ENCODE measurements at places on chromosomes 6 and 20.

DNA sequence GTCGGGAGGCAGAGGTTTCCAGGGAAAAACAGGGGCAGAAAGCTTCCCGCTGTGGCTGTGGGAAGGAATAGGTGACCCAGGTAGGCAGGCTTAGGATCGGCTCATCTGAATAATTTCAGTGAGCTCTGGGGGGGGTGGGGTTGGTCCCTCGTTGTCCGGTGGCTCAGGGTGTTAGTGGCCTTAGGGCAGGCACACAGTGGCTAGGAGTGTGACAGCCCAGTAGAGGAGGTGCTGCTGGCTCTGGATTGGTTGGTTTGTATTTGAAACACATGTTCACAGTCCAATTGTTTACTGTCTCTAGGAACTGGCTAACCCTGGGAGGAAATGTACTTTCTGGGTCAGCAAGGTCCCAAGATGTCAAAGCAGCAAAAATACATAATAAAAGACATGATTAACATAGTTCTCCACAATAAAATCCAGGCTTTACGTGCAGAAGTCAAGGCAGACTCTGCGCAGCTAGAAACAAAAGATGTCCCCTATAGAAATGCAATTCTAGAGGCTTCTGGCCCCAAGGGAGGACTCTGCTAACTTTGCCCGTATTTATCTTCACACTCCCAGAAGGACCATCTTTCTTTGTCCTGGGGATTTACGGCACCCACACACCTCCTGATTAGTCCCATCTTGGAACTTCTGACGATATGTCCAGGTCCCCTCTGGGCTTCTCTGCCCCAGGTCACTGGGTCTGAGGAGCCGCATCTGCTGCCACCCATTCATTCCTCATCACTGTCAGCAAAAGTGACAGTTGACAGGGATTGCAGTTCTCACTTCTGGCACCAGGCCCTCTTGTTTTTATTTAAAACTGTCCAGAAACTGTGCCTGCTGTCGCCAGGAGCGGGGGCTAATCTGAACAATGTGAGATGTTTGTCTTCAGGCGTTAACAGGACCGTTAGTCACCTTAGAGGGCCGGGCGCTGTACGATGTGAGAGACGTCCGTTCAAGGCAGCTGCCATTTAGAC is 18.7 kb downstream of the MOCS3 start:
- DNase-seq: no peak

GRCh38 chr6:50185006-50185405 is 135.3 kb upstream of the DEFB112 start:
- no peak for DNase-seq

DNA sequence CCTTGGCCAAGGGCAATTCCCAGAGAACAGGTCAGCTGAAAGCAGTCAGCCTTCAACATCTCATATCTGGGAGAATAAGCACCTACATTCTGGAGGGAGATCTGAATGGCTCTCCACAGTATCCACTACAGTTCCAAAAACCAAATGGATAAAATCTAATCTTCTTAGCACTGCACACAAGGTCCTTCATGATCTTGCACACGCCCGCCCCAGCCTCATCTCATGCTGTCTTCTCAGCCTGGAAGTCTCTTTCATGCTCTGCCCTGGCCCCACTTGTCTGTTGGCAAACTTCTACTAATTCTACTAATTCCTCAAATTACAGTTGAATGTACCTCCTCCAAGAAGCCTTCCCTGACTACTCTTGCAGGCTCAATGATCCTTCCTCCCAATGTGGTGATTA is 1.8 kb upstream of the TTBK1 start:
- no peak for DNase-seq

DNA sequence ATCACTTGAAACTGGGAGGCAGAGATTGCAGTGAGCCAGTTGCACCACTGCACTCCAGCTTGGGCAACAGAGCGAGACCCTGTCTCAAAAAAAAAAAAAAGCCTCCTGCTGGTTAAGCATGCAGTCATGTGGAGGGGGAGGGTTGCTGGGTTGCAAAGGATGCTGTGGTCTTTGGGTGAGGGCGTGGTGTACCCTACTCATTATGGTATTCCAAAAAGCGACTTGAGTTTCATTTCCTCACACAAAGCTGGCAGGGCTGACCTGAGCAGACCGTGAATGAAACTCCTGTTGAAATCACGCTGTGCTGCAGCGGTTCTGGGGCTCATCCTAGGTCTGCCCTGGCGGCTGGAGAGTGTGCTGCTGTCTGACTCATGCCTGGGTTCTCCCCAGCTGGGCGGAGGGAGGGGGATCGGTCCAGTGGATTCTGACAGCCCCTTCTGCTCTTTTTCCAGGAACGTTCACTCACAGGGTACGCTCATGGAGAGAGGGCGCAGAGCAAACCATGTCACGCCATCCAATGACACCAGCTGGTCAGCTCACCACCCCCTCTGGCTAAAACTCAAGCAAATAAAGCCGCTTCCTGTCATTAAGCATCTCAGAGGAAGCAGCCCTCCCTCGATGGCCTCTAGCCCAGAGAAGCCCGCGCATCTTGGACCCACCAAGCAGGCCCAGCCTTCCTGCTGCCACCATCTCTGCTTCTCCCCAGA is 166.2 kb downstream of the SCML4 start:
- DNase-seq: peak; percentile 44

- no peak for DNase-seq
Observed at GRCh38 chr6:168699631-168700295, 258.8 kb downstream of the SMOC2 start.

DNA sequence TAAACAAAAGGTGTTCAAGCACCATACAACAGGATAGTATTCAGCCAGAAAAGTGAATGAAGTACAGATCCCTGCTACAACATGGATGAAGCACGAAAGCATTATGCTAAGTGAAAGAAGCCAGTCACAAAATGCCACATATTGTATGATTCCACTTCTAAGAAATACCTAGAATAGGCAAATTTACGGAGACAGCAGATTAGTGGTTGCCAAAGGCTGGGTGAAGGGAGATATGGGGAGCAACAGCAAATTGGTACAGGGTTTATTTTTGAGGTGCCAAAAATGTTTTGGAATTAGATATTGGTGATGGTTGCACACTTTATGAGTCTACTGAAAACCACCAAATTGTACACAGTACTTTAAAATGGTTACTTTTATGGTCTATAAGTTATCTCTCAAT is 23.2 kb downstream of the MAP3K5 start:
- DNase-seq: no peak

- DNase-seq: no peak
Observed at GRCh38 chr20:50547964-50548363, 37.8 kb downstream of the PTPN1 start.

DNA sequence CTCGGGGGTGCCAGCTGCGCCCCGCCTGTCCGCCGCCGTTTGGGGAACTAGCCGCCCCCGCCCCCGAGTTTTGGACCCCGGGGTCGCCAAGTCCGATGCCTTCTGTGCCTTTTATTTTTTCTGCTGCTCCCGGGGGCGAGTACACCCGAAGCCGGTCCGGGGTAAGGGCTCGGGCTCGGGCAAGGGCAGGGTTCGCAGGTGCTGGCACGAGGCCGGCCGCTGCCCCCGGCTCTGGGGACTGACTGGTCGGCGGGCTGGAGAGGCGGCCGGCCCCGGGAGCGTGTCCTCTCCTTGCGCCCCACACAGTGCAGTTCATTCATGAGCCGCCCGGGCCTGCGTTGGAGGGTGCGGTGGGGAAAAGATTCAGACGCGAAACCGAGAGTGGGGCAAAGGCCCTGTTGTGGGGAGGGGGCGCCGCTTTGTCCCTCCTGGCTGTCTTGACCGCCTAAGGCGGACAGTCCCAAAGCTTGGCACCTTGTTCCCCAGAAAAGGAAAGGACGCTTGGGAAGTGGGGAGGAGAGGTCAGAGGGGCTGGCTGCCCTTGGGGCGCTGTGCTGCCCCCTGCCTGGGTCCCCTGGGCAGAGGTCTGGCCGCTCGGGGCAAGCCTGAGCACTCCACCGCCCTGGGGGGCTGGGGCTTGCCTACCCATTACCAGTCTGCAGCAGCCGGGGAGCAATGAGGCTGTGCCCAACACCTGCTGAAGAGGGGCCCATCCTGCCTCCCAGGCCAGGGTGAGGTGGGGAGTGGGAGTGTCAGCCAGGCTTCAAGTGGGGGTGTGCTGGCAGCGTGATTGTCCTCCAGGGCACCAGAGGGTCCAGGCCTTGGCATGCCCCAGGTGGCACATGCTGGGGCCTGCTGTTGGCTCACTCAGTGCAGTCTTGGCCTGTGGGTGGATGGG is 915 bp downstream of the TMEM63B start:
- no peak for DNase-seq

GRCh38 chr6:11718463-11718862 is 60.1 kb downstream of the ADTRP start:
- no peak for DNase-seq

DNA sequence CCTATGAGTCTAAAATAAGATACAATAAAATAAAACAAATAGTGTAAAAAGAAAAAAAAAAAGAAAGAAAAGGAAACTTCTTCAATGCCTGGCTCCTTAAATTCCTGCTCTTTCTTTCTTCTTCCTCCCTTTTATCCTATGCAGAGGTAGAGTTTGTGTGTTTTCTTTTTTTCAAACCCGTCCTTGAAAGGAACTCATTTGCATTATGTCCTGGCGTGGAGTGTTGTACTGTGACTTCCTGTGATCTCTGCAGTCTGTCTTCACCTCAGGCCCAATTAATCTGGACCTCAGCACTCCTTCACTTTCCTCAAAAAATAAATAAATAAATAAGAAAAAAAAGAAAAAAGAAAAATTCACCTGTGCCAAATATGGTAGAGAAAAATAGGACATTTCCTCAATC is 541.9 kb upstream of the SPTLC3 start:
- no peak for DNase-seq

DNA sequence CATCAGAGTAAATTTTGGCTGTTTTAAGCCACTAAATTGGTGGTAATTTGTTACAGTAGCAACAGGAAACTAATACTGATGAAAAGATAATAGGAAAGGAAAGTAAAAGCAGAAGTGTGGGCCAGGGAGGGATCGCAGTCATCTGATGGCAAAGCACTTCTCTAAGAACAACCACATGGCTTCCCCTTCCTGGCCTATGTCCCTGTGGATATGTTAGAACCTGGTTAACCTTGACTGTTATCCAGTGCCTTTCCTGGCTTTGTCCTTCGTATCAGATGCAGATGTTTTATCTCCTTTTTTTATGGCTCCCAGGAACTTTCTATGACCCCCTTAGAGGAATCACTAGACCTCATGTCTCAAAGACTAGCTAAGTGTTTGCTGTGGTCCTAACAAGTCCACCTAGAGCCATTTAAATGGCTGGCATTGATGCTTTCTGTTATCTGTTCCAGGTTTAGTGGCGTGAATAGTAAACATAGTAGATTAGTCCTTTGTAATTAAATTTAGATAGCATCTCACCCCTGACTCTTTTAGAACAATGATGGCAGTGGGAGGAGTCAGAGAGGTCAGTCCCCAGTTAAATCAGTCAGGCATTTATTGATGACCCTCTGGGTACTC is 79.2 kb upstream of the PHACTR2 start:
- DNase-seq: no peak

DNA sequence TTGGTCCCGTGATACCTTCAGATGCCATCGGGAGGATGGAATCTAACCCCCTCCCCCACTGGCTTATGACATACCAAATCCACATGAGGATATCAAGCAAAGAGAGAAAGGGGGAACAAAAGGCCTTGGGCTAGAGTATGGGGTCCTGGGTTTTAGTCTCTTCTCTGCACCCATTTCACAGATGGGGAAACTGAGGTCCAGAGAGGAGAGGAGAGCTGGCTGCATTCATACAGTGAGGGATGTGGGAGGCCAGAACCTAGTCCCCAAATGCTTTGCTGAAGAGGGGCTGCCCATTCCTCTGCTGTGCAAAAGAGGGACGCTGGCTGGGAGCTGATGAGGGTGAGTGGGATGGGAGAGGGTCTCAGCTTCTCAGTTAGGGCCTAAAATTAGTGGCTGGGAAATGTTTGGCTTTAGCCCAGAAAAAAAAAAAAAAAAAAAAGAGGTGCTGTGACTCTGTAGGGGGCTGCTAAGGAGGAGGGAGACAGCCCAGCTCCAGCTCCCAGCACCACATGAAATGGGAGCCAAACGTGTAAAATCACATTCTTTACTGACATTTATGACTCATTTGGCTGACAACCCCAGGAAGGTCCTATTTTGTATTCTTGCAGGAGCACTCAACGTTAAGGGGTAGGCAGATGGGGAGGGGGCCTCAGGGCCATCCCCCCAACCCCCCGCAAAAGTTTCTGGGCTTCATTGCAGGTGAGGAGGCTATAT is 11.9 kb downstream of the XKR7 start:
- DNase-seq: no peak

GRCh38 chr20:40286975-40287531 is 402.0 kb downstream of the MAFB start:
- DNase-seq: no peak

- DNase-seq: no peak
Observed at GRCh38 chr6:159679091-159680077, 13.7 kb downstream of the SOD2 start.

- DNase-seq: no peak
Observed at GRCh38 chr20:35166242-35166830, 5.5 kb upstream of the PROCR start.

DNA sequence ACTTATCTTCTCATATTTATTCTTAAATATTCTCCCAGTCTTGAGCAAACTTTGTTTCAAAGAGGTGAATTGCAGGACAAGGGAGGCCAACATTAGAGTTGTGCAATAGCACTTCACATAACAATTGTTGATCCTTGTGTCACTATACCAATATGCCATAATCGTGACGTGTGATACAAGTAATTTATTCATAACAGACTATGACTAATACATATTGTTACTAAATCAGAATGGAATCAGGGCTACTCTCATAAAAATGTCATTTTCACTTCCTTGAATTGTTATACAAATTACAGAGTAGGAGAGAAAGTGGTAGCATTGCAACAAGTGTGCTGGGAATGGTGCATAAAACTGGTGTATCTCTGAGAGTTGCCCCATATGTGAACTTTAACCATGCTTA is 37.2 kb upstream of the PLCB1 start:
- no peak for DNase-seq

- DNase-seq: no peak
Observed at GRCh38 chr6:107564589-107564951, 74.7 kb downstream of the SOBP start.

GRCh38 chr20:6857927-6858326 is 90.4 kb downstream of the BMP2 start:
- DNase-seq: no peak

- no peak for DNase-seq
Observed at GRCh38 chr6:84512391-84512790, 252.0 kb downstream of the TBX18 start.

DNA sequence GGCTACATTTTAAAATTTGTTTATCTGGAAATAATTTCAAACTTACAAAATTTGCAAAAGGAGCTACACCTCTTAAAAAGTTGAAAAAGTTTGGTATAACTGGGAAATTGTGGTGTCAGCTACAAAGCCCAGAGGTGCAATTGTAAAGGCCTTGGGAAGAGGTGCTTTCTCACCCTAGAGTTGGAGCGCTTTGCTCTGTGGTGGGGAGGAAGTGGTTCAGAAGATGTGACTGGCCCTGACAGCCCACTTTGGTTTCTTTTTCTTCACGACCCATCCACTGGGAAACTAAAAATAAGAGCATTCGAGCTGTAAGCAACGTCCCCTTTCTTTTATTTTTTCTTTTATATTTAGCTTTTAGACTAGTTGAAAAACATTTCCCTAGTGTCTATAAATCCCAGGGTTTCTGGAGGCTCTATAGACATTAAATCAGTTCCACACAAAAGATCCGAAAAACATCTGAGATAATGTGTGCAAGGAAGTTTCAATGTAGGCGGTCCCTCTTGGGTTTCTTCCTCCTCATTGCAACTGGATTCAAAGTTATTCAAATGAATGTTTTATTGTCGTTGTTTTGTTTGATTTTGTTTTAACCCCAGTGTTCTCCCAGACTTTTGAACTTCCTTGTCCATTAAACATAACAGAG is 397.8 kb downstream of the KIF16B start:
- DNase-seq: no peak
